ENCODE measurements at places on chromosomes 2 and 18.

GRCh38 chr2:205720451-205720902 is 38.2 kb downstream of the NRP2 start:
- no peak for DNase-seq

- DNase-seq, result peak; percentile 59
Measured at GRCh38 chr2:216081487-216082116, at the start of the genes PECR and TMEM169. Gene PECR (minus strand): TSS chr2:216081809. CDS start chr2:216081741, 68 bp downstream. Gene TMEM169 (plus strand): TSS chr2:216081919. CDS start chr2:216095964, 14,045 bp downstream.

GRCh38 chr18:79921984-79922965 is 29.2 kb downstream of the SLC66A2 start:
- DNase-seq, result no peak

DNA sequence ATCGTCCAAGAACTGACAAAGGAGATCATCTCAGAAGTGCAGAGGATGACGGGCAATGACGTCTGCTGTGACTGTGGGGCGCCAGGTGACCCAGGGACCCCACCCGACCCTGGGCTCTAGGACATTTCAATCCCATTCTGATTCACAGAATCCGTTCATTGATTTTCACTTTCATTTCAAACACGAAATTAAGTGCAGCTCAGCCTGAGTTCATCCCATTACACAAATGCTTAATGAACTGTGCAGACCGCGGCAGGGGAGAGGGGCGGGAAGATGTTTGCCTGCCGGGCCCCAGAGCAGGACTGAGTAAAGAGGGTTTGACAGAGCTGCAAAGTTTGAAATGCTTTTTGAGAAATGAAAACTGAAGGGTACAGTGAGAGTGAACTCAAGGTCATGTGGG is 67.1 kb downstream of the ITGB1BP1 start:
- DNase-seq, result no peak

- DNase-seq, result no peak
Measured at GRCh38 chr2:183666031-183666430, 541.8 kb downstream of the NUP35 start.

DNA sequence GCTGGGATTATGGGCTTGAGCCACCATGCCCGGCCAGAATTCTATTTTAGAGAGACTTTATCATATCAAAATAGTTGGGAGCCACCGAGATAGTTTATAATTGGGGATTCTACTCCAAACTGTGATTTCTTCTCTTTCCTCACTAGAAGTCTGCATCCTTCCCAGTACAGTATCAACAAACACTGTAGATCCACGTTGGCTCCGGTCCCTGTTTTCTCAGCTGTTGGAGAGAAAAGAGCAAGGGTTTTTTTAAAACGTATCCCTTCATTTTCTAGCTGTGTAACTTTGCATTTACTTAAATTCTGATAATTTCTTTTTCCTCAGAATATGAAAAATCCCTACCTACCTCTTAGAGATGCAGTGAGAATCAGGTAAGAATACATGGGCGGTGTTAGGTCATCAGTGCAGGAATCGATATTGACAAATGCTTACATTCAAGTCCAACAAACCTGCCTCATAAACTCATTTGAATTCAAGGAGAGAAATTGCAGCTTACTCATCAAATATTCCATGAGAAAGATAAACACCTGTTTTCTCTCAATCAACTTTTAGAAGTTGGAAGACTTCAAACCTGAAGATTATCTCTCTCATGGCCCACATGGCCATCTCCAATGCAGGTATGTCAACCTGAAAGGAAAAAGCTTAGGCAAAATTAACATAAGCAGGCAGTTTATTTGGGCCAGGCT is 17.7 kb upstream of the PDCL3 start:
- no peak for DNase-seq

GRCh38 chr2:69086466-69086865 is 73.5 kb downstream of the ANTXR1 start:
- DNase-seq, result no peak

DNA sequence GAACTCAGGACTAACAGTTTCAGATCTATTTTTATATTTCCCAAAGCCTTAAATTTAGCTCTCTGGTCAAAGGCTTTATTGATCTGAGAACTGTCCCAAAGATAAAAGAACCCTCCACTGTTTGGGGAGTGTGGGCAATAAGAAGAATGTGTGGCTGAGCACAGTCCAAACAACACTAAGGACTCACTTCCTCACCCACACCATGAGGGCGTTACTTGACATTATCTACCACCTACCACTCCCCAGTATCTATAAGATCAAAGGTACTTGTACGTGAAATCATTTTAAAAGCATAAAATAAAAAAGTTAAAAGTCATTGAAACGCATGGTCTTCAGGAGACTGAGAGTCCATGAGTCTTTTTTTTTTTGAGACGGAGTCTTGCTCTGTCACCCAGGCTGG is 54.6 kb upstream of the NFU1 start:
- no peak for DNase-seq

DNA sequence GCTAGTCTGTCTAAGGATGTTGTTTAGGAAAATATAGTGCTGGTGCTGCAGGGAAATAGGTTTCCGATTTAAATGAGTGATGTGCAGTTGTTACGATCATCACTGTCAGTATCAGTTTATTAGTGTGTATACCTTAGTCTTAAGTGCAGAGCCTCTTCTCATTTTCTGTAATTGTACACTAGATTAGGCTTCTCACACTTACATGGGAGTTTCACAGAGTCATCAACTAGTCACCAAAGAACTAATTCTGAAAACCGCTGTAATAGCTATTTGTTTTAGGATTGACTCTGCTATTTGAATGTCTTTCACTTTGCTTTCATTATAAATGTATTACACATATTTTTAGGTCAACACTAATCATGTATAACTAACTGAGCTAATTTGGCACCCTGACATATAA is 99.8 kb upstream of the ZEB2 start:
- DNase-seq, result no peak

DNA sequence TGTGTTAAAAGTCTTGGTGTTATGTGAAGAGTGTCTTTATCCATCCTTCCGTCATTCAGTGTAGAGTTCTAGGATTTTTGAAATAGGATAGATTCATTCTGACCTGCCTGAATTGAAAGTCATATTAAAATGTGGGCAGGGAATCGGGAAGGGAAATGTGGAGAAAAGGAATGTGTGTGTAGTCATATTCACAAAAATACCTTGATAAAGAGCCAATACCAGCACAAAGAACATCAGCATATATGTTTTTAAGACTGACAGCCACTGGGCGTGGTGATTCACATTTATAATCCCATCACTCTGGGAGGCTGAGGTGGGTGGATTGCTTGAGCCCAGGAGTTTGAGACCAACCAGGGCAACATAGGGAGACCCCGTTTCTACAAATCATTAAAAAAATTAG is 188.1 kb downstream of the CAMKMT start:
- no peak for DNase-seq

GRCh38 chr2:202099515-202099914 is 26.5 kb downstream of the KIAA2012 start:
- no peak for DNase-seq

- DNase-seq, result no peak
Measured at GRCh38 chr2:99336804-99337112, 431 bp upstream of the EIF5B start.

GRCh38 chr18:5393779-5394178 is 98.3 kb upstream of the ZBTB14 start:
- no peak for DNase-seq

DNA sequence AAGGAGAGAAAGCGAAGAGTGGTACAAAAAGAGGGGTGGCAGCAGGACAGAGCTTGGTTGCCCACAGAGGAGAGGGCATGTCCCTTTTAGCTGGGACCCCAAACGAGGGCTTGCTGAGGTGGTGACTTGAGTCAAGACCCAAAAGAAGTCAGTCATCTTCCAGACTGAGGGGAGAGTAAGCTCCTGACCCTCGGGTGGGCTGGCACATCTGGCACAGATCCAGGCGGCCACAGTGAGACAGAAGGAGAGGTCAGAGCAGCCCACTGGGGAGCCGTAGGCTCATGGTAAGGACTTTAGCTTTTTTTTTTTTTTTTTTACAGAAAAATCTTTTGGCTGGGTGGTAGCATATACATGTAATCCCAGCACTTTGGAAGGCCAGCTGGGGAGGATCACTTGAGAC is 77.9 kb upstream of the ST6GAL2 start:
- no peak for DNase-seq

DNA sequence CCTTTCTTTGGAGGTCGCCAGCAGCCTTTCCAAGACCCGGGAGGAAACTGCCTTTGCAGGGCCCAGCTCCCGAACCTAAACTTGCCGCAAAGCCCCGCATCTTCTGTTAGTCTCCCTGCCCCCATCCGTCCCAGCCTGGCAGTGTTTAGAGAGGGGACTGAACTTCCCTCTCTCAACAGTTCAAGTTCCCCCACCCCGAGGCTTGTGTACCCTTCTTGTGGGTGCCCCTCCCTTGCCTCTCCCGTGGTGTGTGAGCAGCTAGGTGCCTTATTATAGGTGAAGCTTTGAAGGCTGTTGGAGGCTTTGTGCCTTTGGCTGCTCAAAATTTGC is 1.4 kb downstream of the LBH start:
- DNase-seq, result no peak

- DNase-seq, result peak; percentile 46
Measured at GRCh38 chr2:158745067-158745865, 49.9 kb upstream of the DAPL1 start.

DNA sequence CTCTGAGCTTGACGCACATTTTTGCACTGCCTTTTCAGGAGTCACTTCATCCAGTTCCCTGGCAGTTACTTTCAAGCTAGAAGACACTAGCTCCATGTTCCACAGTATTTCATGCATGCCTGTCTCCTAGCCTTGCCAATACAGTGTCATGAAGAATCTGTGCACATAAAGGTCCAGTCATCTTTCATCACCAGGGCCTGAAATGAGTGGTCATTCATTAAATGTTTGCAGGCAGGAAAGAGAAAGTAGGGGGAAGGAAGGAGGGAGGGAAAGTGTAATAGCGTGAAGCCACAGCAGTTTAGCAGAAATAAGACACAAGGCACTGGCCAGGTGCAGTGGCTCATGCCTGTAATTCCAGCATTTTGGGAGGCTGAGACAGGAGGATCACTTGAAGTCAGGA is 92.4 kb upstream of the COPS8 start:
- DNase-seq, result no peak

DNA sequence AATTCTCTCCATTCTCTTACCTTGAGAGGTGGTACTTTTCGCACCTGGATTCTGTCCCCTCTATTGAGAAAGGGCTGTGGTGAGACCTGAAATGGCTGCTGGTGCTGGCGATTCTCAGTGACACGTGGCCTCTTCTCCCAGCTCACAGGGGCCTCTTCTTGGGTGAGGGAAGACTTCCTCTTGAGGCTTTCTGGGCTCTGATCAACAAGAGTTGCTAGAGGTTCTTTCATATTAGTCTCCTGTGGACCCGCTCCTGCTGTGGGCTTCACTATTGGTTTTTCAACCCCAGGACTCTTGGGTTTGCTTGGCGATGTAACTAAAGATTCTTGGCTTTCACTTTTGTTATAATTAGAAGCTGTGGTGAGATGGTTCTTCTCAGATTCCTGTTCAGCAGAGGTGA is 76.3 kb upstream of the DTNB start:
- no peak for DNase-seq

GRCh38 chr18:69715191-69715795 is 232.4 kb downstream of the CD226 start:
- DNase-seq, result no peak

DNA sequence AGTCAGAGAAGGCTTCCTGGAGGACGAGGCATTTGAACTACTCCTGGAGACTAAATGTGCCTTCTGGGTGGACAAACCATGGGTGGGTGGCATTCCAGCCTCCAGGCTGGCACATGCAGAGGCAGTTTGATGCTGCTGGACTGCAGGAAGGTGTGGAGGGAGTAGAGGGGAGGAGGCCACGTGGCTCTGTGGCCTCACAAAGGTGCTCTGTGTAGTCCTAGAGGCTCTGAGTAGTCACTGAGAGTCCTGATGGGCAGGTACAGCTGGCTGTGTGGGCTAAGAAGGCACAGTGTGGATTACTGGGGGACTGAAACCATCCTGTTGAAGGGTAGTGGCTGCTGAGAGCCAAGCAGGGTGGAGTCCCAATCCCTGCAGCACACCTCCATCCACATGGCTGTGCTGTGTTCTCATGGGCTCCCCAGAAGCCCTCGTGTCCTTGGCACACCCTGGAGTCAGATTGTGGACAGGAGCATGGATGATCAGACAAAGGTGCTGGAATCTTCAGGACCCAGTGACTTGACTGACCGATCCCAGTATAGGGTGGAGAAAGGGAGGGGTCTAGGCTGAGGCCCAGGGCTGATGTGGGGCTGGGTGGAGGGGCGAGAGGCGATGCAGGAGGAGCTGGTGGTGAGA is 87.4 kb upstream of the HS6ST1 start:
- DNase-seq, result no peak

Data from amygdala (tissue), 56 donors.